ENCODE measurements at places on chromosomes 6 and 20. TPM values are rescaled to one million over a fixed set of nuclear protein-coding genes. Genes with fewer than 3 reads are reported as not detected.
A peak's percentile ranks its signal among the peaks of the same experiment; 100 is the strongest.

Gene CST7
- not detected for total RNA-seq

Gene TMEM170B
- total RNA-seq, result 3.3 TPM

DNA sequence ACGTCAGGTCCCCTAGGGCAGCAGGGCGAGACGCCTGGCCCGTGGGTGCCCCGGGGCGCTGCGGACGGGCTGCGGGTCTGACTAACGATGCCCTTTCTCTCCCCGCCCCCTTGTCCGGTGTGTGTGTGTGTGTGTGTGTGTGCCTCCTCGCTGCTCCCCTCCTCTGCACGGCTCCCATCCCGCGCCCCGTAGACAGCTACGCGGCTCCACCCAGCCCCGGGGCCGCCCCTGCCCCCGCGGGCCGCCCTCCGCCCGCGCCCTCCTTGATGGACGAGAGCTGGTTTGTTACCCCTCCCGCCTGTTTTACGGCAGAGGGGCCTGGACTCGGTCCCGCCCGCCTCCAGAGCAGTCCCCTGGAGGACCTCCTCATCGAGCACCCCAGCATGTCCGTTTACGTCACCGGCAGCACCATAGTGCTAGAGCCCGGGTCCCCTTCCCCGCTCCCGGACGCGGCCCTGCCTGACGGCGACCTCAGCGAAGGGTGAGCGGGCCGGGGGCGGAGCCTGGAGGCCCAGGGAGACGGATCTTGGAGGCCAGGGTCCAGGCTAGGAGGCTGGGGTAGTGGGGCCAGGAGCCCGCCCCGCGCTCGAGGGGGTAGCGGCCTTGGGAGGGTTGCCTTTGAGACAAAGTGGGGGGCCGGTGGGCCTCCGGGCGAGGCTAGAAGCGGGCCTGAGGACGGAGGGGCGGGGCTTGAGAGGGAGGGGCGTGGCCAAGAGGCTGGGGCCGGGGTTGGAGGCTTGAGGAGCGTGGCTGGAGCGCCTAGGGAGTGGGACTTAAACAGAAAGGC, 5.1 kb downstream of the TP53INP2 start:
- DNase-seq, result peak; percentile 89
- peaks cover 49% of the 10 kb centered on the region for H3K4me1 ChIP-seq
- no peaks in the 10 kb centered on the region for H3K27me3 ChIP-seq

DNA sequence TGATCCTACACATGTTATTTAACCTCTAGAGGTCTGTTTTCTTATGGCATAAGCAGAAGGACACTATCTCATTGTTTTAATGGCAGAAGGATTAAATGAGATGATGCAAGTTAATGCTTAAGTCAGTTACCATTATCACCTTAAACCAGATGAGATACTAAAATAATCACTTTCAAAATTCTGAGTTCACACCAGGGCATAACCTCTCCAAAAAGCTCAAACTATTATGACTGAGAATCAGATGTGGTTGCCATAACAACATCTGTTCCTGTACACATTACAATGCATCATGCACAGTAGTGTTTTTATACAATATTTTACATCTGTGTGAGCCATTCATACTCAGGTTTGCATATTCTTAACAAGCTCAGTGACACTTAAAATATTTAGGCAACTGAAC, 10.2 kb downstream of the ADNP start:
- H3K27me3 ChIP-seq, result no peaks in the 10 kb centered on the region
- H3K4me1 ChIP-seq, result peaks cover 61% of the 10 kb centered on the region
- no peak overlapping the region for H3K27ac ChIP-seq
- H3K4me3 ChIP-seq, result no peak overlapping the region
- no peaks in the 10 kb centered on the region for H3K36me3 ChIP-seq
- no peak for DNase-seq
